ENCODE measurements at places on chromosomes 5 and 9.

DNA sequence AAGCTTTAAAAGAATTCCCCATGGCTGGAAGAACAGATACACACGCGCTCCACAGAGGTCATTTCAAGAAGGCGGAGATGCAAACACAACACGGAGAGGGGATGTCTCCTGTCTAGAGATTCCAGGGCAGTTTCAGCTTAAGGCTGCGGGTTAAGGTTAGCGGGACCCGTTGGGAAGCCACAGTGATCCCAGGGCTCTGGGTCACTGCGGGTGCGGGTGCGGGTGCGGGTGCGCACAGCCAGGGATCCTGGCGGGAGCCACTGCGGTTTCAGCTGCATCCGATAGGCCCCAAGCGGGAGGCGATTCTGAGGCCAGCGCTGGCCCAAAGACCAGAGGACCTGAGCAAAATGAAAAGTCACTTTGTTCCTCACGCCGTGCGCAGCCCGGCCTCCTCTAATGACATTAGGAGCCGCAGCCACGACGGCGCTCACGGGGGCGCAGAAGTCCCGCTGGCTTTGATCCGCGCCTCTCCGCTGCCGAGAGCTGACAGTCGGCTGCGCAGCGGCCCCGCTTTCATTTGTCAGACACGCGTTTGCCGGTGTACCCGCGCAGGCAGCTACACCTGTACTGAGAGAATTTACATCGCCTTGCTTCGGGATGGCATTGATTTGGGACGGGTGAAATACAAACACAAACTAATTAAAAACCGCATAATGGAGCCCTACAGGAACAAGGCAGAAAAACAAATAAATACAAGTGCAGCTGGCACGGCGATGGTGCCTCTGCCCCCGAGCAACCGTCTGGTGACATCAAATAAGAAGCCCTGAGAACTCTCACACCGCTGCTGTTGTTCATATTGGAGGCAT is 5.3 kb upstream of the IRX1 start:
- DNase-seq: no peak

DNA sequence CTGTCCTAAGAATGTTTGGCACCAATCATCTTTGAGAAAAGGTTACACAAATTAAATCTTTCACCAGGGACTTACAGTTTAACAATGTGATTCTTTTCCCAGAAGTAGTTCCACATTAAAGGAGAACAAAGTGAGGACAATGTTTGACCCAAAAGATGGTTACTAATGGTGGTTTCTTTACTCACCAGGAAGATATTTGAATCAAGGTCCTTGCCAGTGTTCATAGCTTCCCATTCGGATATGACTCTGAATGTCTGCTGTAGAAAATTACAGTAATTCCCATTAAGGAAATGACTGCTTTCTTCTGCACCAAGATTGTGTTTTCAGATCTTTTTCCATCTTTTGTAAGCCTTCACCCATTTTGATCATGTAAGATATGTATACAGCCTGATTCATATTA is 114.6 kb upstream of the ADAMTSL1 start:
- no peak for DNase-seq

GRCh38 chr9:85744480-85744879 is 2.7 kb upstream of the AGTPBP1 start:
- DNase-seq: no peak

DNA sequence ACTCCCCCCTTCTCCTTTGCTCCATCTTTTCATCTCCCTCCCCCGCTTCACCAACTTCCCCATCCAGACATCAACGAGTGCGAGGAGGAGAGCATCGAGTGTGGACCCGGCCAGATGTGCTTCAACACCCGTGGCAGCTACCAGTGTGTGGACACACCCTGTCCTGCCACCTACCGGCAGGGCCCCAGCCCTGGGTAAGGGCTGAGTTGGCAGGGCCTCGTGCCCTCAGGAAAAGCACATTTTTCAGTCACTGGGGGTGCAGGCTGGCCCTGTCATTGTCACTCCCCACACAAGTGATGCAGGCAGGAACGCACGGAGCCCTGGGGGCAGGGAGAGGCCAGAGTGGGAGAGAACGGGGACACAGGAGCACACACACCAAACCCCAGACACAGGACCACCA is 12.4 kb upstream of the ASS1 start:
- DNase-seq: no peak

- DNase-seq: no peak
These were observed 93.1 kb downstream of the MED27 start for GRCh38 chr9:131986576-131986975.

- no peak for DNase-seq
These were observed 78.7 kb upstream of the SMIM23 start for GRCh38 chr5:171706736-171707441.

- DNase-seq: no peak
These were observed 57.0 kb upstream of the SAP30L start for GRCh38 chr5:154388842-154389241.

DNA sequence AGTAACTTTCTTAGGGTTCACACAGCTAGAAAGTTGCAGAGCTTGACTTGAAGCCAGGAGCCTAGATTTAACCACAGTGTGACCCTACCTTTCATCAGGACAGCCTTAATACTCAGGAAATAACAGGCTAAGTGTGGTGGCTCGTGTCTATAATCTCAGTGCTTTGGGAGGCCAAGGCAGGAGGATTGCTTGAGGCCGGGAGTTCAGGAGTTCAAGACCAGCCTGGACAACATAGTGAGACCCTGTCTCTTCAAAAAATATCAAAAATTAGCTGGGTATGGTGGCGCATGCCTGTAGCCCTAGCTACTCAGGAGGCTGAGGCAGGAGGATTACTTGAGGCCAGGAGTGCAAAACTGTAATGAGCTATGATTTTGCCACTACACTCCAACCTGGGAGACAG is 681.1 kb downstream of the MAT2B start:
- no peak for DNase-seq

DNA sequence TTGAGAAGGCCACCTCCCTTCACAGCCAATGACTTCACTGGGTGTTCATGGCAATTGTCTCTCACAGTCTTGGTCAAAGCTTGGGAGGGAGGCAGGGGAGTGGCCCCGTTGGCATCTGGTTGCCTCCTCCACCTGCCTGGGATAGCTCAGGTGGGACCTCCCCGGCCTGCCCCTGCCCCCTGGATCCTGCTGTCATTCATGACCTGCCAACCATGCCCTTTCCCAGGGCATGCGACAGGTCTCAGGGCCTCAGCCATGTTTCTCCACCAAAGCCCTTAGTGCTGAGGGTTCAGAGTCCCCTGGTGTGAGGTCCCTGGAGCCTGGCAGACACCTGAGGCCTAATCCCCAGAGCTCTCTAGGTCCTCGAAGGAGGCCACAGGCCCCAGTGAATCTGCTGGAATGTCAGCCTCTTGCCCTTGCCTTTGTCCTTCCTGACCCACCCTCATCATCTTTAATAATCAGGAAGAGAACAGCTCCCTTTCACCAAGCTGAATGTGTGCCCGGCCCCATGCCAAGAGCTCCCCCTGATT is 5.6 kb downstream of the DAB2IP start:
- DNase-seq: no peak

DNA sequence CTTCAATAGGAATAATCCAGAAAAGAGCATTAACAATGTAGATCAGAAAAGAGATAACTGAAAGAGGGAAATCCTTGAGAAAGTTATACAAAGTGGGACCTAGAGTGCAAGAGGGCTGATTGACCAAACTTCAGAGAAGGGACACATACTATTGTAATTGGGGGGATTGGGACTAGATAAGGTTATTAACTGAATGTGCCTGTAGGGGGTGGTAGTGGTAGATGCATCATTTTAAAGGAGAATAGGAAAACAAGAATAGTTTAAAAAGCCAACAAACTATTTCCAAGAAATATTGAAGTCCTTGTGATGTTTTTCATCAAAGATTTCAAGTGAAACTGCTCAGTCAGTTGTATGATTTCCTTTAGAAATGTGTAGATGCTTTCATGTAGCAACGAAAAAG is 468.5 kb downstream of the TAF11L14 start:
- no peak for DNase-seq

All from stimulated activated CD4-positive, alpha-beta T cell treated with anti-CD3 and anti-CD28 coated beads, Interleukin-2, amount 100 ng/mL, for 24 hours (primary cell).